ENCODE measurements at places on chromosomes 13 and 19. TPM values are rescaled to one million over a fixed set of nuclear protein-coding genes. Genes with fewer than 3 reads are reported as not detected.

Gene ZNF726
- total RNA-seq = 8.7 TPM

Gene ATP8A2
- total RNA-seq = 0.15 TPM

Gene RFPL4A
- total RNA-seq = not detected

Gene CFAP97D2
- not detected for total RNA-seq

Gene LIPE
- 37.2 TPM for total RNA-seq
